ENCODE measurements at places on chromosomes 4 and X. TPM values are rescaled to one million over a fixed set of nuclear protein-coding genes. Genes with fewer than 3 reads are reported as not detected.

The KLHL13 gene
- 10.0 TPM for total RNA-seq

The PNCK gene
- total RNA-seq: 4.3 TPM

The ZFP92 gene
- total RNA-seq: 0.41 TPM

The FAM114A1 gene
- total RNA-seq: 11.5 TPM

The RAB9B gene
- 0.46 TPM for total RNA-seq

The PRDM5 gene
- 23.7 TPM for total RNA-seq

The CLNK gene
- not detected for total RNA-seq

The CCKAR gene
- not detected for total RNA-seq

The SLC16A2 gene
- total RNA-seq: 23.6 TPM

The SMR3B gene
- total RNA-seq: not detected

The TEX11 gene
- 0.61 TPM for total RNA-seq

The MAPK10 gene
- total RNA-seq: 2.5 TPM

The SSR4 gene
- total RNA-seq: 168 TPM

The FAM184B gene
- 0.46 TPM for total RNA-seq

The PLA2G12A gene
- 49.9 TPM for total RNA-seq

The NUDT10 gene
- 23.8 TPM for total RNA-seq

The DSPP gene
- total RNA-seq: not detected

The FRYL gene
- 36.8 TPM for total RNA-seq

The MAGEB10 gene
- not detected for total RNA-seq

The UGT2A1 gene
- total RNA-seq: not detected

The GPR119 gene
- total RNA-seq: not detected

The SHROOM4 gene
- total RNA-seq: 5.9 TPM

The TKTL2 gene
- total RNA-seq: not detected
